ENCODE measurements at places on chromosomes 6 and 20.

GRCh38 chr6:43276577-43277305 lies 21.3 kb upstream of the SLC22A7 start:
- no peak for DNase-seq

DNA sequence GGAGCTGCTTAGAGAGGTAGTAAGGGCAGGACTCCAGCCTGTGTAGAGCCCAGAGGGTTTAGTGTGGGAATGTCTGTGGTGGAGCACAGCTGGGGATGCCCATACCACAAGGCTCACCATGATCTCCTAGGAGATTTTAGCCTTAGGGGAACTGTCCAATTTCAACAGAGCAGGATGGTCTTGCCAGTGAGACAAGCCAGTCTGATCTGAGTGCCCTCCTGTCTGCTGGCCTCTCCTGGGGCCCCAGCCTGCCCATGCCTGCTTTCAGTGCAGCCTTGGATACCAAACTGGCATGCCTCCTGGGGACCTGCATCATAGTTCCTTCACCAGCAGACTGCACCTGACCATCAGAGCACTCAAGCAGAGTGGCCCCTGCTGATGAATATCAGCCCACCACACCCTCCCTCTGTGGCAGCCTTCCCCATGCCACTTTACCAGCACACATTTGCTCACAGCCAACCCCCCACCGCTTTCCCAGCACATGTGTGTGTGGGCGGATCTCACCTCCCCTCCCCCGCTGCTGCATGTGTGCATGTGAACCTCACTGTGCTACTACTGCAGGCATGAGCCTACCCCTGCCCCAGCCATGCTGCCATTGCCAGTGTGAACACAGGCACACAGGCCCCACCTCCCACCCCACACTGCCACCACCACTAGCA lies 7.9 kb upstream of the TREM1 start:
- no peak for DNase-seq

DNA sequence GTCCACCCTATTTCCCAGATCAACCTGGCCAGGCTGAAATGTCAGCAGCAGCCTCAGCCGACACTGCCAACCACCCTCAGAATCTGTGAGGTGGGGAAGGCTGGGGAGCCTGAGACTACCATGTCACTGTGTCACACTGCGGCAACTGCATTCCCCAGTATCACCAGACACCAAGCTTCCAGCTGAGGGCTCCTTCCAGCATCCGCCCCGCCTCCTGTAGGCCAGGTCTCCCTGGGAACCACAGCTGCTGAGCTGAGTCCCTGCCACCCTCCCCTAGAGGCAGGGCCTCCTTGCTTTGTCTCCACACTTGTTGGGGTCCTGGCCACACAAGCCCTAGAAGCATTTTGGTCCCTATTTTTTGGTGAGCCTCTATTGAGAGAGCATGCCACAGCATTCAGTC lies 115.7 kb downstream of the UNC5CL start:
- DNase-seq = no peak

GRCh38 chr20:63254232-63254605 lies at the start of gene NKAIN4:
Gene NKAIN4 (minus strand): TSS chr20:63254463. CDS start chr20:63254450, 13 bp downstream.
- no peak for DNase-seq

- no peak for DNase-seq
Observed at GRCh38 chr6:135434095-135434494, 63.4 kb downstream of the AHI1 start.

DNA sequence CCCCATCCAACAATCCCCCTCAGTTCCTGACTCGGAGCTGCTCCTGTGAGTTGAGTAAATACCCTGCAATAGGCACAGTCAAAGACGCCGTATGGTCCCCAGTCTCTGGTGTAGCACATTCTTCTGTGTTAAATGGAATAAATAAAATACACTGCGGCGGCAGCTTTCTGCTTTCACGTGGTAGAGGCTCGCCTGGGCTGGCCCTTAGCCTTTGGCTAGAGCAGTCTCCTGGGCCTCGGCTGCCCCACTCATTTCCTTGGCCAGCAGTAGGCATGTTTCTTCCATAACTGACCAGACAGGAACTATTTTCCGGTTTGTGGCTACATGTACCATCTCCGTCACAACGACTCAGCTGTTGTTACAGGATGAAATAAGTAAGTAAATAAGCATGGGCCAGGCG lies 20.7 kb downstream of the SERPINB6 start:
- no peak for DNase-seq

- no peak for DNase-seq
Observed at GRCh38 chr6:30962716-30963115, 20.8 kb upstream of the MUC21 start.

DNA sequence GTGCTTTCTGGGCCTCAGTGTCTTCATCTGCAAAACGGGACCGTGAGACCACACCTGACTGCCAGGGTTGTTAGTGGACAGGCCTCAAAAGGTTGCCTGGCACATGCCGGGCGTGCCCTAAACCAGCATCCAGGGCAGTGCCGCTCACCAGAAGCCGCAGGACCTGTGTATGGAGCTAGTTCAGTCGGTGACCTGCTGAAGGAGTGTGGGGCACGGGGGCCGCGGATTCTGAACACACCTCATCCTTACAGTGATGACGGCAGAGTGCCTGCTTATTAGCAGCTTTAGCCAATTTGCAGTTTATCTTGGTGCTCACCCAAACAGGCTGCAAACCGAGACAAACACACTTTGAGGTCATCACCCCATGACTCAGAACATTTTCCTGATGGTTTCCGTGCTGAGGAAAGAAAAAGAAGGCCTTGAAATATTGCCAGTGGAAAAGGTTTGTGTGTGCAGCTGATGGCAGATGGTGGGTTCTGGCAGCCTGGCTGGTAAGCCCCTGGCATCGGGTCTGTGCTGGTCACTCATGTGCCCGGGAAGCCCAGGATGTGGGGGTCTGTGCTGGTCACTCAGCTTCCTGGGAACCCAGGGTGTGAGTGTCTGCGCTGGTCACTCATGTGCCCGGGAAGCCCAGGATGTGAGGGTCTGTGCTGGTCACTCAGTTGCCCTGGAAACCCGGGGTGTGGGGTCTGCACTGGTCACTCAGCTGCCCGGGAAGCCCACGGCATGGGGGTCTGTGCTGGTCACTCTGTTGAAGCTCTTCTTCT lies 153.8 kb downstream of the ERMARD start:
- peak; percentile 6 for DNase-seq

GRCh38 chr6:39693206-39693605 lies 32.0 kb downstream of the KIF6 start:
- DNase-seq = no peak

GRCh38 chr6:45613656-45614055 lies 235.9 kb upstream of the SUPT3H start:
- DNase-seq = peak; percentile 42

GRCh38 chr6:5367510-5367909 lies 106.2 kb downstream of the FARS2 start:
- no peak for DNase-seq

Data from fibroblast of the conjunctiva (primary cell).